Motor neuron (in vitro differentiated cells): ENCODE measurements at places on chromosomes 5 and 9. TPM values are rescaled to one million over a fixed set of nuclear protein-coding genes. Genes with fewer than 3 reads are reported as not detected.

The TAF11L5 gene
- total RNA-seq, result 0.97 TPM in 1 of 2 replicates, not detected in the other

The NRG2 gene
- 0.57 and 1.1 TPM in 2 replicates for total RNA-seq

The TNFAIP8 gene
- total RNA-seq, result 0.92 and 1.7 TPM in 2 replicates

The SYNPO gene
- total RNA-seq, result 0.27 and 0.50 TPM in 2 replicates

The LECT2 gene
- not detected in 2 replicates for total RNA-seq

The SLC2A6 gene
- total RNA-seq, result 20.0 and 23.0 TPM in 2 replicates

The C5orf46 gene
- not detected in 2 replicates for total RNA-seq

GRCh38 chr9:23783509-23783908 is 42.5 kb downstream of the ELAVL2 start:
- no peak for ATAC-seq

GRCh38 chr9:112841261-112841660 is 49.4 kb downstream of the SLC46A2 start:
- no peak for ATAC-seq

DNA sequence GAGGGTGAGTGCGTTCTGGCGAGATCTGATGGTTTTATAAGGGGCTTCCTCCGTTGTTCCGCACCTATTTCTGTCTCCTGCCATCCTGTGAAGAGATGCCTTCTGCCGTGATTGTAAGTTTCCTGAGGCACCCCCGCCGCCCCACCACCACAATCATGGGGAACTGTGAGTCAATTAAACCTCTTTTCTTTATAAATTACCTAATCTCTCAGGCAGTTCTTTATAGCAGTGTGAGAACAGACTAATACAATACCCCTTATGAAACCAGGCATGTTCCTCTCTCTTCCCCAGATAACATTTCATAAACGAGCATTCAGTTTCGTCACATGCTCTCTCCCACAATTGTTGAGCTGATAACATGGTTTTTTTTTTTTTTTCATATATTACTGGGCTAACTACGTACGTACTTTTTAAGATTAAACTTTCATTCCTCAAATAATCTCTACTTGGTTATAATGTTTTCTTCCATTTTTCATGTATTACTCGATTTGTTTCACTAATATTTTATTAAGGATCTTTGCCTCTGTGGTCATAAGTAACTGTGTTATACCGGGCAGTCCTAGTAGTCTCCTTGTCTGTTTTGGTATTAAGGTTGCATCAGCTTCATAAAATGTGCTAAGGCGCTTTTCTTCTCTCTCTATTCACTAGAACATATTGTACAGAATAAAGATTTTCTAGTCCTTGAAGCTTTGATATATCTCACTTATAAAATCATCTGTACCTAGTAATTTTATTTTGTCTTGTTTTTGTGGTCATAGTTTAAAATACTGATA is 64.9 kb upstream of the MVB12B start:
- no peak for ATAC-seq

- no peak for ATAC-seq
Measured at GRCh38 chr9:124788542-124789217, 11.7 kb downstream of the OLFML2A start.

DNA sequence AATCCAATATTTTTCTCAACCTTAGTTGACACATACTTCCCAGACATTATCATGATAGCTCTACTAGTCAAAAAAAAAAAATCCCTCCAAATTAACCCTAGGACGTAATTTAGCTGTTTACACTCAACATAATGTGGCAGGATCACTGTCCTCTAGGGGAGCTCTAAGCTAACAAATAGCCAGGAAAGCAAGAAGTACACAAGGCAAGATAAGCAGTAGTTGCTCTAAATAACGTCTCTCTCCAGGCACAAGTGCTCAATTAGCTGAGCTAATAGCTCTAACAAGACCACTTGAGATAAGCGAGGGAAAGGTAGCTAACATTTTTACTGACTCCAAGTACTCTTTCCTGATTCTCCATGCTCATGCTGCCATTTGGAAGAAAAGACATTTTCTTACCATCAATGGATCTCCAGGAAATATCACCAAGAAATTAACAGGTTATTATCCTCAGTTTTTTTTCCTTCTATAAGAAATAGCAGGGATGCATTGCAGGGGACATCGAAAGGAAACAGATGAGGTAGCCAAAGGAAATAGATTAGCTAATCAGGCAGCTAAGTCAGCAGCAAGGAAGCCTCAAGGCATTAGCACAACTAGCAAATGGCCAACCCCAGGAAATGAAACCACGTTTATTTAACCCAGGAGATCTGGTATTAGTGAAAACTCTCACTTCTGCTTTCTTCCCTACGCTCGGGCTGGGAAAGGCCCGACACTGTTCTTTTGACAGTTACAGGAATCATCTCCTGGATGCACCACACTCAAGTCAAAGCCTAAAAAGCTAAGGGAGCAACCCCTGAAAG is 614.1 kb downstream of the PTPRD start:
- ATAC-seq, result no peak

- no peak for ATAC-seq
Measured at GRCh38 chr9:98875536-98875935, 68.1 kb downstream of the GALNT12 start.

- no peak for ATAC-seq
Measured at GRCh38 chr9:125428060-125428901, 166.7 kb downstream of the GAPVD1 start.

GRCh38 chr5:125659316-125660023 is 763.7 kb upstream of the GRAMD2B start:
- ATAC-seq, result no peak

DNA sequence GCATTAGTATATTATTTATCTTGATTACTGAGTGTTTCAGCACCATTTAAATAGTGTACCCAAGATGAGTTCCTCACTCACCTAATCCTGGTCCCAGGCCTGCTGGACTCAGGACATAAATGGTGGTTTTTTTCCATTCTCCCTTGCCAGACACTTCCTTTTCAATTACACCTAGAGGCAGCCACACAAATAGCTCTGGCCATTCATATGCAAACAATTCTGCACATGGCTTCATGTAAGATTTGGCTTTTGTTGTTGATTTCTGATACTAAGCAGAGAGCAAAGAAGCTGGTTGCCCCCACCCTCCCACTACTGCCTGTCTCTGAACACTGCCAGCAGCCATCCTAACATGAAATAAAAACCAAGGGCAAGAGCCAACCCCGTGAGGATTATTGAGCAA is 180.4 kb downstream of the SEMA5A start:
- ATAC-seq, result peak; percentile 67

DNA sequence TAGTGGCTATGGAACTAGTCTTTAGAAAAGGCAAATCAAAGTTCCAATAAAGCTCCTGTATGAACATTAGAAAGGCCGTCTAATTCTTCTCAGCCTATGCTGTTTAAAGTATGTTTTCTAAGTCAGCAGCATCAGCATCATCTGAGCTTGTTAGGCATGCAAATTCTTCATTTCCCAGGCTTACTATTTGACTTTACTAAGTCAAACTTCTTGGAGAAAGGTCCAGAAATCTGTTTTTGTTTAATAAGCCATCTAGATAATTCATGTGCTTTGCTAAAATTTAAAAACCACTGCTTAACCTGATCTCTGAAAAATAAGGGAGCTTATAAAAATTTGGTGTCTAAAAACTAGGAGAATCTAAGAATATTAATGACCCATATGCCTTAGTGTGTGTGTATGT is 200.2 kb upstream of the SGCD start:
- no peak for ATAC-seq

DNA sequence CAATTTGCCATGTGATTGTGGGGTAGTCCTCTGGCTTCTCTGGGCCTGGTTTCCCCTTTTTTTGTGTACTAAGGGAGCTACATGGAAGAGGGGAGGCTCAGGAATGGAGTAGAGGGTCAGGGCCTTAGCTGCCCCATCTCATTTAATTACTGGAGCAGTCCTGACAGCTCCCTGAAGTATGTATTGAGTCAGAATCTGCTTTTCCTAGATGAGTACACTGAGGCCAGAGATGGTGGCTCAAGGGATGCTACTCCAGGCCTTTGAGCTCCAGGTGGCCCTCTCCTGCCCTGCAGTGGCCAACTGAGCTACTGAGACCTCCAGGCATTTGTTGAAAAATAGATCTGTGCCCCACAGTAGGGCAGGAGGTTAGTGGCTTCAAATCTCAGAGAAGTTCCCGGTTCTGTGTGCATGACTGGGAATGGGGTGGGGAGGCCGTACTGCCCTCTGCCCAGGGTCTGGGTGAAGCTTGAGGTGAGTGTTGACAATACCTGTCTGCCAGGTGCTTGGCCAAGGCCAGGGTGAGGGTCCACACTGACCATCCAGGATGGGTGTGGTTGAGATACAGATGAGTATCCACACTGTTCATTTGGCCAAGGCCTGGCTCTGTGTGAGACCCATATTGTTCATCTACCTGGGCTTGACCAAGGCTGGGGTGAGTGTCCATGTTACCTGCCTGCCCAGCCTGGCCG is 45.7 kb downstream of the CXXC5 start:
- no peak for ATAC-seq

GRCh38 chr5:68962757-68963484 is 130.9 kb upstream of the SLC30A5 start:
- ATAC-seq, result peak; percentile 94

DNA sequence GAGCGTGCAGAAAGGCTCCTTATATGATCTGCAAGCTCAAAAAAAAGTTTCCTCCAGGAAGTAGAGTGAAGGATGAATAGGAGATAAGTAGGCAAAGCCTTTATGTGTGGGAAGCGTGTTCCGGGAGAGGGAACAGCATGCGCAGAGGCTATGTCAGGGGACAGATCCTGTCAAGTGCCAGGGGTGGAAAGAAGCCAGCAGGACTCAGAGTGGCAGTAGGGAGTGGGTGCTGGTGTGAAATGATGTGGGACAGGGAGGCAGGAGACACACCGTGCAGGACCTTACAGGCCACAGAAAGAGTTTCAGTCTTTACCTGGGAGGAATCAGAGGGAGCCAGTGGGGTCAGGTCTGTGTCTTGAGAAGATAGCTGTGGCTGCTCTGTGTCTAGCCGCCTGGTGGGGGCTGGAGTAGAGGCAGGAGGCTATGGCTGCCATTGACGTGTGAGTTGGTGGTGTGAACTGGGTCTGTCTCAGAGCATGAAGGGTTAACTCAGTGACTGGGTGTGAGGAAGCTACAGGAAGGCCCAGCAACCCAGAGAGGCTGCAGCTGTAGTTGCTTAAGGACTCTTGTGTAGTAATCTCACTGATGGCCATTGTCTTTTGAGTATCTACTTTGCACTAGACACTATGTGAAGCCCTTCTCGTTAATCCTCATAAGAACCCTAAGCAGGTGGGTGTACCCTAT is 71.3 kb downstream of the PPARGC1B start:
- no peak for ATAC-seq

DNA sequence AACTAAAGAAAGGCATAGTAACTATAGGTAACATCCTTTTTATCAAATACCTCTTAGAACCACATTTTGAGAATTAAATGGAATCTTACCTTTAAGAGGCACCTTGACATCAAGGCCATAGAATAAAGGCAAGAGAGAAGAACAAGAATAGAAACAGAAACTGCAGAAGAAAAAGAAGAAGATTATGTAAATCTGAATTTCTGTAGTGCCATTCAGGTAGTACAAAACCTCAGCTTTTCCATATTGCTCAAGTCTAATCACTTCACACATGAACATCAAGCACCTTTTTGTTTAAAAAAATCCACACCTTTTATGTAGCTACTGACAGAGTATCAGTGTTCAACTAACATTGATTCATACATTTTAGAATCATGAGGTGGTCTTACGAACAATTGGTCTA is 91.8 kb upstream of the DPYSL3 start:
- ATAC-seq, result no peak

GRCh38 chr5:163912046-163912445 is 406.6 kb downstream of the MAT2B start:
- ATAC-seq, result no peak

DNA sequence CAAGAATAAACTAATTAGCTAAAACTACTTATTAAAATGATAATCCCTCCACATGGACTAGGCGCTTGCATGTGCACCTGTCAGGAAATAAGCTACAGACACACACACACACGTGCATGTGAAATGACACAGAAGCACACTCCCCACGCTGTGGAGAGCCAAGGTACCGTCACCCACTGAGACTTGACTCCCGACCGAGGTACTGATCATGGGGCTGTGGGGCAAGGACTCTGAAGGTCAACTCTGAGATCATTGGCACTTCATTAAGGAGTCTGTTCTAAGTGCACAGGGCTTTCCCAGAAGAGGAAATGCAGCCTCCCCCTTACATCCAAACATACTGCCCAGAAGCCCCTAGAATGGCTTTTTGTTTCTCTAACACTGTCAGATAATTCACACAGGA is 264.4 kb upstream of the WWC1 start:
- no peak for ATAC-seq

DNA sequence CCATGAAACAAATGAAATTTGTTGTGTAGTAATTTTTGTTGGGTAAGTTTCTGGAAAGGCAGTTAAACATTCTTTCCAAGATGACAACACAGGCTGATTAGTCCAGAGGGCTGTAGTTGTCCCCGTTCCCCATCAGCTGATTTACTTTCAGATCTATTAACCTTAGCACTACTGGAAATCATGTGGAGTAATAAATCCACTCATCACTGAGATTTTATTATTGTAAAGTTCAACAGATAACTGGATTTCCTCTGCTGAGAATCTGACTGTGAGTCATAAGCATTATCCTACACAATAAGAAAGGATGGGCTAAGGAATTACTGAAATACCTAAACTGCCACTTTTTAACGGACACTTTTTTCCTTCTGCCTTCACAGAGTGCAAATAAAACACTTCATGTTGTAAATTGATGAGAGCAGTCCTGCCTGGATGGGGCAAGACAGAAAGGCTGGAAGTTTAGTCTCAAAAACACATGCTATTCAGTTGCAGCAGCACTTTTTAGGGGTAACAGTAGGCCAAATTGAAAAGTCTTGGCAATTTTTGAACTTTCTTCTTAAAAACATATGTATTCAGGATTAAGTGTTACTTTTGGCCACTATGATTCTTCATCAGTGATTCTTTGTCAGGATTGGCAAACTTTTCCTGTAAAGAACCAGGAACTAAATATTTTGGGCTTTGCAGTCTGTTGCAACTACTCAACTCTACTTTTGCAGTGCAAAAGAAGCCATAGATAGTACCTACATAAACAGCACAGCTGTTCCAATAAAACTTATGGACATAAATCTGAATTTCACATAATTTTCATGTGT is 7.0 kb downstream of the STOM start:
- peak; percentile 90 for ATAC-seq

DNA sequence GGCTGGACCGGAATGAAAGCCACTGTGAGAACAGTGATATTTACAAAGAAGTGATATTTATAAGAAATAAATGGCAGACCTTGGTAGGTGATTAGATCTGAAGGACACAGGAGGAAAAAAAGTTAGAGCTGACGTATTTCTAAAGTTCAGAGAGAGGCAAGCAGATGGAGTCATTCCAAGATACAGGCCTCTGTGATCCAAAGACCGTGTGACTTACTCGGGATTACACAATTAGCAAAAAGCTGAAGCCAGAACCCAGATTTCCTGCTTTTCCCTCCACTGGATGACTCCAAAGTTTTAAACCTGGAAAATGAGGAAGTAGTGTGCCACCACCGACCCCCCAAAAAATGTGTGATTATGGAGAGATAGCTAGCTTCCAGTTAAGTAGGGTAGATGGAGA is 3.1 kb upstream of the DOCK8 start:
- ATAC-seq, result no peak

GRCh38 chr5:66223637-66224036 is 79.5 kb downstream of the SREK1 start:
- no peak for ATAC-seq
